Cortex of kidney (tissue), 1 donor: ENCODE measurements at places on chromosomes 3 and 15.

DNA sequence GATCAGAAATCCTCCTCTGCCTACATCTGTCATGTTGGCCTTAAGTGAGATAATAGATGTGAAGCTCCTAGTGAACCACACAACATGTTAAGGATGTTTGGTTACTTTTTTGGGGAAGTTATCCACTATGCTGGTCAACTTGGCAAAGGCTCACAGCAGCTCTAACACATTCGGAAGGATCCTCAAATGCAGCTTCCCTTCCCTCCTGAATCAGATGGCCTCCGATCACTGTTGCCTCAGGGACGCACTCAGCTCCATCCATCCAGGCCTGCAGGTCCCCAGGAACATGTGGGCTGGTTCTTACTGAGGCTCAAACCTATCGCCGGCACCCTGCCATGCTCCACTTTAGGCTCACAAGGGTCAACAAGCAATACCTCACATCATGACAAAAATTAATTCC lies 67.9 kb downstream of the CORO2B start:
- no peak for DNase-seq

GRCh38 chr3:193872265-193872753 lies 263.6 kb upstream of the HES1 start:
- DNase-seq, result no peak

DNA sequence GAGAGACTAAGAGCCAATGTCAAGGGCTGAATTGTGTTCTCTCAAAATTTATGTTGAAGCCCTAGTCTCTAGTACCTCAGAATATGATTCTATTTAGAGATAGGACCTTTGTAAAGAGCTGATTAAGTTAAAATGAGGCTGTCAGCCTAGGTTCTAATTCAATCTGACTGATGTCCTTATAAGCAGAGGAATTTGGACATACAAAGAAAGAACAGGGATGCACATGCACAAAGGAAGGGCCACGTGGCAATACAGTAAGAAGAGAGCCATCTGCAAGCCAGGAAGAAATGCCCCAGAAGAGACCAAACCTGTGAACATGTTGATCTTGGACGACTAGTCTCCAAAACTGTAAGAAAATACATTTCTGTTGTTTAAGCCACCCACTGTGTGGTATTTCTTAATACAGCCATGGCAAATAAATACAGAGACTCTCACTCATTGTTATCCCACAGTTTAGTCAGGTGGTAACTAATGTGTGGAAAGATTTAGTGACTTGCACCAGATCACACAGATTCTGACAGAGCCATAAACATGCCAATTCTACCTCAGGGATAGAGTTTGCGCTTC lies 652.2 kb downstream of the NAALADL2 start:
- no peak for DNase-seq

GRCh38 chr3:177150218-177150916 lies 46.9 kb downstream of the TBL1XR1 start:
- no peak for DNase-seq

DNA sequence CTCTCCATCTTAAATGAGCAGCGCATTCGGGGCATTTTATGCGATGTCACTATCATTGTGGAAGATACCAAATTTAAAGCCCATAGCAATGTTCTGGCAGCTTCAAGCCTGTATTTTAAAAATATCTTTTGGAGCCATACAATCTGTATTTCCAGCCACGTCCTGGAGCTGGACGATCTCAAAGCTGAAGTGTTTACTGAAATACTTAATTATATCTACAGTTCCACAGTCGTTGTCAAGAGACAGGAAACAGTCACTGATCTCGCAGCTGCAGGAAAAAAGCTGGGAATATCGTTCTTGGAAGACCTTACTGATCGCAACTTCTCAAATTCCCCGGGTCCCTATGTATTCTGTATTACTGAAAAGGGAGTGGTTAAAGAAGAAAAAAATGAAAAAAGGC lies 44.4 kb upstream of the RASA2 start:
- no peak for DNase-seq

- DNase-seq, result no peak
Measured at GRCh38 chr3:40055361-40055760, 246.0 kb downstream of the MYRIP start.

DNA sequence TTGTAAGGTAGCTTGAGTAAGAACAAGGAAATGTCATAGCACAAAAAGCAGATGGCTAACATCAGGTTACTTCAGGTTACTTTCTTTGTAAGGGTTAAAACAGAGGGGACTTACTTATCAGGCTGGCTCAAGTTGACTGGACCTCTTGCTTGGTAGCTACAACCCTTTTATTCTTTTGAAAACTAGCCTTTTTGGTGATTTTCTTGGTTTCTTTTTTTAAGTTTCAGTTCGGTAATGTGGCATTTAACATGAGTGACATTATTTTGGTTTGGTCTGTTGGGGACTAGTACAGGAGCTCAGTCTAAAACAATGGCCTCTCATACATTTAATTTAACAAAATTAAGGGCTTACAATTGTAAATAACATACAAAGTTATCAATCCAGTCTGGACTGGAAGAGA lies 621.4 kb downstream of the OTOL1 start:
- no peak for DNase-seq

GRCh38 chr15:57152666-57153539 lies 223.4 kb upstream of the CGNL1 start:
- DNase-seq, result no peak

DNA sequence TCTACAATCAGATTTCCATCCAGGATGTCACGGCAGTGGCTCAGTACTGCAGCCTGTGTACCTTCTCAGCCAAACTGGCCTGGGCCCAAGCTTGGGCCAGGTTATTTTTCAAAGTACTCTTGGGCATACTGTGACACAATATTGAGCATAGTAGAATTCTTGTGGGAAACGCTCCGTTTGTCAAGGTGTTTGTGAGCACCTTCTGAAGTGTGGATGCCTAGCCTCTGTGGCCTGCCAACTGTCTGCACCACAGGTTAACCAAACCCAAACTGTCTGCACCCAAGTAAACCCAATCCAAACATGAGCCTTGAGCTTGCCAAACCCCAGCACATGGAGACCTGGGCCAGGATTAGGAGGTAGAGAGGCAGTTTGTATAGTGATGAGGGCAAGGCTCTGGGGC lies 25.4 kb downstream of the CTDSPL start:
- no peak for DNase-seq

GRCh38 chr3:44159696-44160300 lies 81.9 kb upstream of the TOPAZ1 start:
- no peak for DNase-seq

GRCh38 chr3:127043041-127043641 lies 60.2 kb downstream of the PLXNA1 start:
- no peak for DNase-seq

GRCh38 chr3:8210882-8211341 lies 290.7 kb upstream of the LMCD1 start:
- no peak for DNase-seq

DNA sequence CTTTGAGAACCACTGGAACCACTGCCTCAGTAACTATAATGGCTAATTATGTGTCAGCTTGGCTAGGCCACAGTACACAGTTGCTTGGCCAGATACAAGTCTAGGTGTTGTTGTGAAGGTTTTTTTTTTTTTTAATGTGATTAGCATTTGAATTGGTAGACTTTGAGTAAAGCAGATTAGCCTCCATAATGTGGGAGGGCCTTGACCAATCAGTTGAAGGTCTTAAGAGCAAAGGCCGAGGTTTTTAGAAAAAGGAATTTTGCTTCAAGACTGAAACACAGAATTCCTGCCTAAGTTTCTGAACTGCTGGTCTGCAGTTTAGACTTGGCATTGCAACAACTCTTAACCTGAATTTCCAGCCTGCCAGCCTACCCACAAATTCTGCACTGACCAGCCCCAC lies 451.6 kb upstream of the AZI2 start:
- DNase-seq, result no peak

- no peak for DNase-seq
Measured at GRCh38 chr3:47009225-47010110, 30.0 kb downstream of the NBEAL2 start.

DNA sequence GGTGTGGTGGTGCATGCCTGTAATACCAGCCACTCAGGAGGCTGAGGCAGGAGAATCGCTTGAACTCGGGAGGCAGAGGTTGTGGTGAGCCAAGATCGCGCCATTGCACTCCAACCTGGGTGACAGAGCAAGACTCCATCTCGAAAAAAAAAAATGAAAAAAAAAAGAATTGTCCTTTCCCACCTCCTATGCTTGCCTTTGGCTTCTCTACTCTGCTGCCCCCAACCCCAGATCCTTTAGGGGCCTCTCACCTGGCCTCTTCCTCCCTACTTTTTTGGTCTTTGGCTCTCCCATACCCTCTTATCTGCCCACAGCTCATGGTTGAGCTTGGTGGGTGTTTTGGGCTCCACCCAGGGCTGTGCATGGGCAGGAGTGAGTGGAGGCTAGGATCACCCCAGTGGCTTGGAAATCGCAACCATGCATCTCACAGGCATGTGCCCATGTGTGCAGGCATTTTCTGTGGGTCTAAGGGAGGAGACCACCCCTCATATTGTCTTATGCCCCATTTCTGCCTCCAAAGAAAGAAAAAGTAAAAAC lies 2.1 kb upstream of the SHISA5 start:
- no peak for DNase-seq

DNA sequence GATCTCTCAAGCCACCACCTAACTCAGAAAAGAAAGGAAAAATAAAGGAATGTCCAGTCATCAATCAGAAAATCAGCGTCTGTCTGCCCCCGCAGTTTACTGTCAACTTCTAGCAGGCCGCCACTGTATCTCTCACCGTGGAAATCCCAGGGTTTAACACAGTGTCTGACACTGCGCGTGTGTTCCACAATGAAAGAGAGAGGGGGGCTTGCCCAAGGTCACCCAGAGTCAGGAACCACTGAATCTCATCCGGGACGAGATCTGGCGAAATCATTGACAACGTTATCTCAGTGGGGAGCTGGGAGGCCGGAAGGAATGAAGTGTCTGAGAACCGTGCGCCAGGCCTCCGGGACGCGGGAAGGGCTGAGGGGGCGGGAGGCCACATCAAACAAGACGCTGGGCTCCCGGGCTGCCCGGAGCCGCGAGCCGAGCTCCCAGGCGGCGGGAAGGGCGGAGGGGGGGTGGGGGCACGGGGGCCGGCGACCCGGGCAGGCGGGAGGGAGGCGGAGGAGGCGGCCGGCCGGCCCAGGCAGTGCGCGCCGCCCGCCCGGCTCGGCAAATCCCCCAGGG lies 2.2 kb upstream of the HES1 start:
- DNase-seq, result no peak

GRCh38 chr3:142945023-142945422 lies 18.5 kb downstream of the PAQR9 start:
- no peak for DNase-seq

DNA sequence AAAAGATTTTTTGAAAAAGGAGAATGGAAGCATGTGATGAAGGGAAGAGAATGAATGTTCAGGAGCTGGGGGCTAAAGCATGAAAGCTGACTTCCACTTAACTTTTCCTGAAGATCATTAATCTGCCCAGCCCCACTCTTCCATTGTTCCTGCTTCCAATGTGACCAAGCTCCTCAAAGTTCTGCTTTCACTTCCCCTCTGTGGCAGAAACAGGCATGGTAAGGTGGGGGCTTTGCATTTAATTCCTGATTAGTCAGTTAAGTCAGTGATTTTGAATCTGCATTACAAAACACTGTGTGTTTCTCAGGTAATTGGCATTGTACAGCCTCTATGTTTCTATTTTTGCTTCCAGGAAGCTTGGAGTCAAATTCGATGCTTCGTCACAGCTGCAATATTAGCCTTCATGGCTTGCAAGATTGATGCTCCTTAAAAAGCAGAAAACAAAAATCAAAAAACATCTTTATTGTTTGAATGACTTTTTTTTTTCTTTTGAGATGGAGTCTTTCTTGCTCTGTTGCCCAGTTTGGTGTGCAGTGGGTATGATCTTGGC lies 7.3 kb upstream of the TM6SF1 start:
- no peak for DNase-seq

- no peak for DNase-seq
Measured at GRCh38 chr3:197936819-197937384, 13.1 kb upstream of the RPL35A start.

DNA sequence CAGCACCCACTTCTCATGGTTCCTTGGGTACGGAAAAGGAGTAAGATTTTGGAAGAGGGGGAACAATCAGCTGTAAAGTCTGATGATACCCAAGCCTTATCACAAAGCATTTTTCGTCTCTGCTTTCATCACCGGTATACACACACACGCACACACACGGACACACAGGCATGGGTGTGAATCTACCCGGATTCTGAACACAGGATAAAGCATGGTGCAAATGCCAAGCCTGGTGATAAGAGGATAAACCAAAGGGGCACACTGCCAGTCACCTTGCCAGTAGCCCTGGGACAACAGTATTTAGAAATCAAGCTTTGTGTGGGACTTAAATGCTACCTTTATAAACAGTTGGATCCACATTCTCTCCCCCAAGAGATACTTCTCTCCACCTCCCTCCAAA lies 22.2 kb downstream of the FAM174B start:
- DNase-seq, result no peak

DNA sequence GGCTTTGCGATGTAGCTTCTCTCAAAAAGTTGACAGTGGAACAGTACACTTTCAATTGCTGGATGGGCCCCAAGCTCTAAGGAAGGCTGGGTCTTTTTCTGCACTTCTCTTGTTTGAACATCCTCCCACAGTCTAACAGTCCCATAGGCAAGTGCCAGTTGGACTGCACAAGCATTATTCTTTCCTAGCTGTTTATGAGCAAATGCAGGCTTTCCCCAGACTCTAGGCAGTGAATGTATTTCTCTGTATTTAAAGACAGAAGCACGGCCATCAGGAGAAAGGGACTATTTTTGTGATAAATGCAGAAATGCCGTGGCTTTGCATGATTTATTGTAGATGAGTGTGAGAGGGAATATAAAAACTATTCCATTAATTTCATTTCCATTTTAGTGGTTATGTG lies 539.3 kb upstream of the LMCD1 start:
- no peak for DNase-seq

GRCh38 chr3:101278727-101279126 lies 41.6 kb downstream of the IMPG2 start:
- DNase-seq, result no peak

DNA sequence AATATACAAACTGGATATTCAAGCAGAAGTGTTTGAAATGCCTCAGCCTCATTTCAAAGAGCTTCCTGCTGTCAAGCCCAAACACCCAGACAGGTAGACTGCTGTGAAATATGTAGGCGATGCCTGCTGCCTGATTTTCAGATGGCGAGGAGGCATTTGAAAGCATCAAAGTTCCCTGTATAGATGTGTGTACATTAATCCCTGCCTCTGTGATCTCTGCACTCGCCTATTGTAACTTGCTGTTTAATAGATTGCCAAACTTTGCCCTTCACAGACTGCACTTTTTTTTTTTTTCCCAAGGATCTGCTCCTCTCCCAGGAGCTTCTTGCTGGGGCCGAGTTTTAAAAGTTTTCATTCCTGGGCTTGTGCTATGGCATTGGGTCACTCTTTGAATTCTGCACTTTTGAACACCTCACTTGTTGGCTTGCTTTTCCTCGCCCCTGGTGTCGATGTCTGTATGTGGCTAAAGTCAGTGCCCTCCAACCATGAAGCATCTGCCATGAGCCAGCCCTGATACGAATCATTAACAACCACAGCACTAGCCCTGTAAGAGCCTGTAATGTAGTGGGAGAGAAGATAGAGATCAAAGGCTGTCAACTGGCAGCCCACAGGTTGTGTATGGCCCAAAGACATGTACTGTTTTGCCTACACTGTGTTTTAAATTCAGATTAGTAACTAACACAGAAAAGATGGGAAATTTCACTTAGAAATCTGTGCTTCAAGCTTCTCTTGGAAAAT lies 287.6 kb upstream of the ICE2 start:
- no peak for DNase-seq
